Activated CD4-positive, alpha-beta T cell treated with anti-CD3 and anti-CD28 coated beads for 1 hour (primary cell): ENCODE measurements at places on chromosomes 12 and 14.
A peak's percentile ranks its signal among the peaks of the same experiment; 100 is the strongest.

- DNase-seq = no peak
These were observed 23.1 kb upstream of the LGALS3 start for GRCh38 chr14:55105991-55106390.

DNA sequence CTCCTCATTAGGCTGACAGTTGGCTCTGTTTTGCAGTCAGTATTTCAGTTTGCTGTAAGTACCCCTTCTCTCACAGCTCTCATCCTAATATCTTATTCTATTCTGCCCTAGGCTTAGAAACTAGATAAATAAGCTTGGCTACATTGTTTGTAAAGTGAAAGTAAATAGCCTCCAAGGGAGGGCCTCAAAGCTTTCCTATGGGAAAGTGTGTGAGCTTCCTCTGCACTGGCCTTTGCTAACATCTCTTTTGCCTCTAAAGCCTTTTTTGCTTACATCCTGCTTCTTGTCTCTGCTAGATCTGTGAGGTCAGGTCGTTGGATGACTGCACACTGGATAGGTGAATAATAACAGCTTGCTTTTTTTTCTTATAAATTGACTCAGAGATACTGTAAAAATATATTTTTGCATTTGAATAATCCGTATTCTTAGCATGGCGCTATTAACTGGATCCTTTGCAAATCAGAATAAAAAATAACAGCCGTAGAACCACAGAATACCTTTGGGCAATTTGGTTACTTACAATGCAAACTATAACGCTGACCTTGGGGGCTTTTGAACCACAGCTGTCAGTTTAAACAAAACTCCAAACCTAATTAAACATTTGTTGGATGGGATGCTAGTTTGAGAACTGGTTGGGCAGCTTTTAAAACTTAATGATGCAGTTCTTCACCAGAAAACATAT is 55.1 kb downstream of the TTC6 start:
- no peak for DNase-seq

DNA sequence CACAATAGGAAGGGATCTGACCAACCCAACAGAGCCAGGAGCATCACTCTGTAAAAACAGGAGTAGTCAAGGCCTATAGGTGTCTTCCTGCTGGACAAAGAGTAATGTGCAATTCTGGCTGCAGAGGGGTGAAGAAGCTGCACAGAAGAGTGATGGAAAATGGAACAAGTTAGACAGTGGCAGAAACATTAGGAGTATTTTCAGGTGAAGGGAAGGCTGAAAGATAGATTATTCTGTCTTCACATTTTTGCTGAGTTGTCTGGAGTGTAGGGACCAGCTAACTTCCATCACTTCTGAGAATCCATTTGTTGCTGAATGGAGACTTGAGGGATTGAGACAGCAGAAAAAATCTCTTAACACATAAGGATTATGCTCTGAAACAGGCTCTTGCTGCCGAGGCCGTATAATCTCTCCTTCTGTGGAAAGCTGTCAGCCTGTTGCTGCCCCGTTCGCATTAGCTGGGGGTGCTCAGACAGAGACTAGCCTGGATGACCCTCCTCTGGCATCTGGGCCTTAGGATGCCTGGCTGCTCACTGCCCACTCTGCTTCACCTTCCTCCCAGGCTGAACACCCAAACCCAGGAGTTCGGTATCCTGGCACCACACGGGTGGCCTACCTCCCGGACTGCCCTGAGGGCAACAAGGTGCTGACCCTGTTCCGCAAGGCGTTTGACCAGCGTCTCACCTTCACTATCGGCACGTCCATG is 3.1 kb upstream of the ARHGEF25 start:
- no peak for DNase-seq

- peak; percentile 21 for DNase-seq
These were observed 26.3 kb downstream of the CMA1 start for GRCh38 chr14:24481622-24482324.

DNA sequence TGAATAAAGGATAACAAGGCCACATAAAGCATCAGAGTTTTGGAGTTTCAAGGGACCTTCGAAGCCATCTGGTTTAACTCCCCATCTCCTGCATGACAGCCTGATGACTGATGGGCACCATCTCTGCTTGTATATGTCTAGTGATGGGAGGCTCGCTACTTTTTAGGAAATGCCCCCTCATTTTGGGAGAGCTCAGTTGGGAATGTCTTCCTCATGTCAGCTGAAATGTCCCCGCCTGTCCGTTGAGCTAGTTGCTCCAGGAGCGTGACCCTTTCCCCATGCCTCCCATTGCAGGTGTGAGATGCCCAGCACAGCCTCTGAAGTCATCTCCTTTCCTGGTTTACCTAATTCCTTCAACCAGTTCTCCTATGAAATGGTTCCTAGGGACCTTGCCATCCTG is 69.6 kb upstream of the CAPRIN2 start:
- no peak for DNase-seq

- no peak for DNase-seq
These were observed 430.2 kb upstream of the TMPO start for GRCh38 chr12:98085046-98085755.

- DNase-seq = no peak
These were observed 6.1 kb upstream of the CD9 start for GRCh38 chr12:6193853-6194815.

- no peak for DNase-seq
These were observed 277.4 kb upstream of the SOX5 start for GRCh38 chr12:24226745-24227350.

- no peak for DNase-seq
These were observed 259.6 kb downstream of the AKAP6 start for GRCh38 chr14:32588448-32589320.

DNA sequence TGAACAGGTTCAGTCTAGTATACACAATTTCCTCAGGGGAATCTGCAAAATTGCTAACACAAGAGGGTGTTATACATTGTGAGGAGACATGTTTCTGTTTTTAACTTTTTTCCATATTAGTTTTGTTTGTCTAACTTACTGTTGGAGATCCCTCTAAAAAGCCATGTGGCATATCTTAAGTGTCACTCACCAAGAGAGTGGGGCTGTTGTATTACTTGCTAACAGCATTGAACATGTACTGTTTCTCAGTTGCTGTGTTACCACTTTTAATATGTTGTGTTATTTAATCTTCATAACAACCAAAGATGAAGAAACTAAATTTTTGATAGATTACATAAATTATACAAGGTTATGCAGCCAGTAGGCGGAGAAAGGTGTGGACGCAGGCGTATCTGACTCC is 154.3 kb upstream of the NPAS3 start:
- DNase-seq = no peak
